ENCODE measurements at places on chromosomes 1 and 21.

GRCh38 chr1:100866041-100866900 lies 28.4 kb downstream of the EXTL2 start:
- H3K4me1 ChIP-seq = no peaks in the 10 kb centered on the region
- no peaks in the 10 kb centered on the region for H3K36me3 ChIP-seq
- DNase-seq = no peak
- H3K4me3 ChIP-seq = no peak overlapping the region
- H3K27me3 ChIP-seq = no peaks in the 10 kb centered on the region

- H3K4me1 ChIP-seq = peaks cover 7% of the 10 kb centered on the region
- H3K4me3 ChIP-seq = no peak overlapping the region
- no peaks in the 10 kb centered on the region for H3K27me3 ChIP-seq
These were observed 55.8 kb downstream of the TRIM33 start for GRCh38 chr1:114455102-114455785.

- DNase-seq = no peak
- H3K4me3 ChIP-seq = peak overlapping the region; percentile 97
- H3K4me1 ChIP-seq = peaks cover 32% of the 10 kb centered on the region
- peaks cover 28% of the 10 kb centered on the region for H3K36me3 ChIP-seq
These were observed 1.4 kb downstream of the RCC1 start for GRCh38 chr1:28507247-28507645.

- peaks cover 3% of the 10 kb centered on the region for H3K4me1 ChIP-seq
- no peak overlapping the region for H3K4me3 ChIP-seq
- DNase-seq = no peak
- no peak overlapping the region for H3K27ac ChIP-seq
- peaks cover 7% of the 10 kb centered on the region for H3K36me3 ChIP-seq
These were observed 16.4 kb downstream of the TCEANC2 start for GRCh38 chr1:54069791-54070170.

DNA sequence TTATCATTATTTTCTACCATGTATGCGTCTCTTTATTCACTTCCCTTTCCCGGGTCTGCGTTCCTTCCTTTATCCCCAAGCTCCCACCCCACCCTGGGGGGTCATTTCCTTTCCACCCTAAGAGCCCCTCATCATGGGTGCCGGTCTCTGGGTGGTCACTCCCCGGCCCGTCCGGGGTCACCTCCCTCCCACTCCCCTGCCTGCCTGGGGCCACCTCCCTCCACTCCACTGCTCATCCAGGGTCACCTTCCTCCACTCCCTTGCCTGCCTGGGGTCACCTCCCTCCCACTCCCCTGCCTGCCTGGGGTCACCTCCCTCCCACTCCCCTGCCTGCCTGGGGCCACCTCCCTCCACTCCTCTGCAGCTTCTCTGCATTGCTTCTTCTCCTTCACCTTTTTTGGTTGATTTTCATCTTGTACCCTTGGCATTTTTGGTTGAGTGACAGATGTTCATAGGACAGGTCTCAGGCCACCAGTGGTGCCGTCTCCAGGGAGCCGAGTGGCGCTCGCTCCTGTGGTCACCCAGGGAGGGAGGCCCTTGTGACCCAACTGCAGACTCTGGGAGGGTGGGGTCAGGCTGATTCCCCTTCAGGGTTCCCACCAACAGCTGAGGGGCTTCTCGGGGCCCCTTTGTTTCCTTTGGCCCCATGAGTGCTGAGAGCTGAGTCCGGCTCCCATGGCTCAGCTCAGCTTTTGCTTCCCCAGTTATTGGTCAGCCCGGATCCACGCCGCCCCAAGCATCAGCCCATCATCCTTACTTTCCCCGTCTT lies 48.6 kb upstream of the PCBP3 start:
- peaks cover 12% of the 10 kb centered on the region for H3K4me1 ChIP-seq
- H3K27ac ChIP-seq = no peak overlapping the region
- DNase-seq = no peak

GRCh38 chr1:925561-926421 lies 2.1 kb downstream of the SAMD11 start:
- H3K4me3 ChIP-seq = peak overlapping the region; percentile 41
- peaks cover 10% of the 10 kb centered on the region for H3K4me1 ChIP-seq
- H3K36me3 ChIP-seq = no peaks in the 10 kb centered on the region
- peaks cover 38% of the 10 kb centered on the region for H3K27me3 ChIP-seq
- no peak for DNase-seq
- no peak overlapping the region for H3K27ac ChIP-seq

GRCh38 chr1:192161976-192162375 lies 3.7 kb downstream of the RGS18 start:
- H3K4me3 ChIP-seq = no peak overlapping the region
- H3K27me3 ChIP-seq = no peaks in the 10 kb centered on the region
- H3K27ac ChIP-seq = no peak overlapping the region
- no peaks in the 10 kb centered on the region for H3K36me3 ChIP-seq
- DNase-seq = no peak

GRCh38 chr1:92992877-92993276 lies 31.6 kb upstream of the DIPK1A start:
- peaks cover 24% of the 10 kb centered on the region for H3K4me1 ChIP-seq
- no peak overlapping the region for H3K27ac ChIP-seq
- no peaks in the 10 kb centered on the region for H3K36me3 ChIP-seq
- H3K4me3 ChIP-seq = no peak overlapping the region
- DNase-seq = no peak
- no peaks in the 10 kb centered on the region for H3K27me3 ChIP-seq

- H3K4me1 ChIP-seq = peaks cover 3% of the 10 kb centered on the region
- H3K27ac ChIP-seq = no peak overlapping the region
- peak; percentile 18 for DNase-seq
- peaks cover 15% of the 10 kb centered on the region for H3K36me3 ChIP-seq
These were observed 41.2 kb upstream of the CFAP298 start for GRCh38 chr21:32653326-32653901.

DNA sequence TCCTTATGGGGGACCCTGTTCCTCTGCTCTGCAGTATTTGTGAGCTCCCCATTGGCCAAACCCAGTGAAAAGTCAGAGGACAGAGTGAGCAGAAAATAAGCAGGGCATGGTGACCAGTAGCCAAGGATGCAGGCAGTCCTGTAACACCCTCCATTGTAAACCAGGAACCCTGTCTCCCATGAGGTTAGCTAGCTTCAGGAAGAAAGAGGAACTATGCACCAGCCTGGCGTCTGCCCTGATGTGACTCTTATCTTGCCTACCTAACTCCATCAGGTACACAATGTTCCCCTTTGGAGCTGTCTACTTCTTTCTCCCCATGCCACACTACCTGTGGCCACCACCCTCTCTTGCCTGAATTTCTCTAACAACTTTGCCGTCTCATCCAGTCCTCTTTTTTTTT lies 119.2 kb downstream of the LRIG2 start:
- DNase-seq = no peak
- H3K4me1 ChIP-seq = peaks cover 20% of the 10 kb centered on the region
- H3K4me3 ChIP-seq = peak overlapping the region; percentile 79

- H3K4me1 ChIP-seq = no peaks in the 10 kb centered on the region
- no peaks in the 10 kb centered on the region for H3K36me3 ChIP-seq
- no peak for DNase-seq
- peaks cover 2% of the 10 kb centered on the region for H3K27me3 ChIP-seq
- no peak overlapping the region for H3K27ac ChIP-seq
- H3K4me3 ChIP-seq = no peak overlapping the region
These were observed 234.9 kb upstream of the VAMP3 start for GRCh38 chr1:7535934-7536878.

GRCh38 chr1:6285336-6285735 lies 24.4 kb upstream of the GPR153 start:
- H3K4me1 ChIP-seq = no peaks in the 10 kb centered on the region
- no peak overlapping the region for H3K4me3 ChIP-seq
- no peak for DNase-seq
- H3K36me3 ChIP-seq = no peaks in the 10 kb centered on the region
- no peaks in the 10 kb centered on the region for H3K27me3 ChIP-seq

DNA sequence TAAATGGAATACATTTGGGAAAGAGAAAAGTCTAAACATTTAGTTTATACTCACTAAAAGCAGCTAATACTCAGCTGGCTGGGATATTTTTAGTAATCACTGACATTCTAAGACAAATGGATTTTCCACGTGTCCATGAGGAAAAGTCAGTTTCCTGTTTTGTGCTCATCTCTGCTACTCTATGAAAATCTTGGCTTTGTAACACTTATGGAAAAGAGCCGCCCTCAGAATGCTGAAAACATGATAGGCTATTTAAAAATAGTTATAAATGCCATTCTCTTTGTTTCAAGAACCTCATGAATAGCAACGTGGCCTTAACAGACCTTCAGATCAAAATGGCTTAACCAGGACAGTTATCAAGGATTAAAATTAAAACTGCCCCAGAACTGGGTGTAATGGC lies 29.9 kb downstream of the MRAP start:
- no peaks in the 10 kb centered on the region for H3K27me3 ChIP-seq
- H3K27ac ChIP-seq = no peak overlapping the region
- no peaks in the 10 kb centered on the region for H3K4me1 ChIP-seq
- peaks cover 59% of the 10 kb centered on the region for H3K36me3 ChIP-seq
- no peak for DNase-seq

DNA sequence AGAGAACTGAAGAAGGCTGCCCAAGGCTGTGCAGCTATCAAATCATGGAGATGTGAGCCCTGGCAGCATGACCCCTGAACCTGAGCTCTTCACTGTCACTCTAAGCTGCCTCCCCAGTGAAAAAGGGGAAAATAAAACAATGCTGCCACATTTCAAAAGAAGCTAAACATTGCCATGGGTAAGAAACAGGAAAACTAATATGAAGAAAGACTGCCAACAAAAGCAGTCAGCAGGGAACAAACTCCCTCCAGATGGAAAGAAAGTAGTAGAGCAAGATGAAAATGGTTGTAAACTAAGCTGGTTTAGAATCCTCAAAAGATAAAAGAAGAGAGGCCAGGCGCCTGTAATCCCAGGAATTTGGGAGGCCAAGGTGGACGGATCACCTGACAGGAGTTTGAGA lies 36.2 kb upstream of the CSF1 start:
- peaks cover 5% of the 10 kb centered on the region for H3K27me3 ChIP-seq
- no peaks in the 10 kb centered on the region for H3K36me3 ChIP-seq
- peaks cover 18% of the 10 kb centered on the region for H3K4me1 ChIP-seq

- H3K4me1 ChIP-seq = no peaks in the 10 kb centered on the region
- no peak overlapping the region for H3K4me3 ChIP-seq
- peaks cover 14% of the 10 kb centered on the region for H3K27me3 ChIP-seq
- no peaks in the 10 kb centered on the region for H3K36me3 ChIP-seq
These were observed 43.8 kb upstream of the MYBPHL start for GRCh38 chr1:109350655-109351054.

GRCh38 chr1:8055973-8056372 lies 29.9 kb upstream of the ERRFI1 start:
- H3K4me3 ChIP-seq = no peak overlapping the region
- H3K36me3 ChIP-seq = no peaks in the 10 kb centered on the region
- H3K27ac ChIP-seq = no peak overlapping the region
- peaks cover 19% of the 10 kb centered on the region for H3K27me3 ChIP-seq

GRCh38 chr1:156559086-156559796 lies 13.1 kb downstream of the IQGAP3 start:
- no peak overlapping the region for H3K4me3 ChIP-seq
- H3K36me3 ChIP-seq = no peaks in the 10 kb centered on the region
- H3K27ac ChIP-seq = peak overlapping the region; percentile 40
- H3K4me1 ChIP-seq = peaks cover 1% of the 10 kb centered on the region
- DNase-seq = no peak

DNA sequence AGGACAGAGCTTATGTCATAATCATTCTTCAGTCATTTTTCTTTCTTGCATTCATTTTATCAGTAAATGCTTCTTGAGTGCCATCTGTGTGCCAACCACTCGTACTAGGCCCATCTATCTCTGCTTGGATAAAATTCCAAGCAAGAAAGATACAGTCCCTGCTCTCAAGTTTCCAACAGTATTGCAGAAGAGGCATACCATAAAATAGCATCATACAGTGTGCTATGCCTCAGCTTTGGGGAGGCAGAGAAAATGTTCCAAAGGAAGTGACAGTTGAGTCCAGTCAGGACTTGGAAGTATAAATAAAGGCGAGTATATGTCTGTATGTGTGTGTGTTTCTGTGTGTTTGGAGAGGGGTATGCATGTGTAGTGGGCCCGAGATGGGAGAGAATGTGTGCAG lies 113.4 kb upstream of the HOOK1 start:
- H3K4me1 ChIP-seq = peaks cover 20% of the 10 kb centered on the region
- no peak overlapping the region for H3K4me3 ChIP-seq
- DNase-seq = no peak
- H3K27ac ChIP-seq = no peak overlapping the region
- peaks cover 9% of the 10 kb centered on the region for H3K36me3 ChIP-seq
- H3K27me3 ChIP-seq = no peaks in the 10 kb centered on the region

DNA sequence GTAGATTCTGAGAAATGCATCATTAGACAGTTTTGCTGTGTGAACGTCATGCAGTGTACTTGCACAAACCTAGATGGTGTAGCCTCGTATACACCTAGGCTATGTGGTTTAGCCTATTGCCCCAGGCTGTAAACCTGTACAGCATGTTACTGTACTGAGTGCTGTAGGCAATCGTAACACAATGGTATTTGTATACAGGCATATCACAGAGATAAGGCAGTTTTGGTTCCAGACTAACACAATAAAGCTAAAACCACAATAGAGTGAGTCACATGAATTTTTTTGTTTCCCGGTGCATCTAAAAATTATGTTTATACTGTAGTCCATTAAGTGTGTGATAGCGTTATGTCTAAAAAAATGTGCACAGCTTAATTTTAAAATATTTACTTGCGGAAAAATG lies 6.9 kb downstream of the IL10RB start:
- H3K4me3 ChIP-seq = no peak overlapping the region
- DNase-seq = no peak
- H3K36me3 ChIP-seq = peaks cover 22% of the 10 kb centered on the region
- H3K27ac ChIP-seq = no peak overlapping the region

DNA sequence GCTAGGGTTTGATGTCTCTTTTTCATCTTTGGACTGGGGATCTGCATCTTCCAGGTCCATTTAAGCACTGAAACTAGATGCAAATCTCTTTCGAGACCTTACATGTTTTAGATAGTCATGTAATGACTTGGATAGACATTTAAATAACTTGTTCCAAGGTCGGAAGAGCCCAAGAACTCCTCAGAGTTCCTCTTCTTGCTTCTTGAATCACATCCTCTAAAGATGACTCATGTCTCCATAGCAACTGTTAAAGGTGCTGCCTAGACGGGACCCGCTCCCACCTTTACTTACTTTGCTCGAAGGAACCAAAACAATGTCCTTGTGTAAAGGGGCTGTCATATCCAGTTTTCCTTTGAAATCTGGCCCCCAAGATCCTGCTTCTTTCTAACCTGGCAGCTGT lies 130.0 kb downstream of the EDEM3 start:
- no peaks in the 10 kb centered on the region for H3K36me3 ChIP-seq
- H3K4me3 ChIP-seq = no peak overlapping the region
- peaks cover 10% of the 10 kb centered on the region for H3K27me3 ChIP-seq
- H3K27ac ChIP-seq = no peak overlapping the region

DNA sequence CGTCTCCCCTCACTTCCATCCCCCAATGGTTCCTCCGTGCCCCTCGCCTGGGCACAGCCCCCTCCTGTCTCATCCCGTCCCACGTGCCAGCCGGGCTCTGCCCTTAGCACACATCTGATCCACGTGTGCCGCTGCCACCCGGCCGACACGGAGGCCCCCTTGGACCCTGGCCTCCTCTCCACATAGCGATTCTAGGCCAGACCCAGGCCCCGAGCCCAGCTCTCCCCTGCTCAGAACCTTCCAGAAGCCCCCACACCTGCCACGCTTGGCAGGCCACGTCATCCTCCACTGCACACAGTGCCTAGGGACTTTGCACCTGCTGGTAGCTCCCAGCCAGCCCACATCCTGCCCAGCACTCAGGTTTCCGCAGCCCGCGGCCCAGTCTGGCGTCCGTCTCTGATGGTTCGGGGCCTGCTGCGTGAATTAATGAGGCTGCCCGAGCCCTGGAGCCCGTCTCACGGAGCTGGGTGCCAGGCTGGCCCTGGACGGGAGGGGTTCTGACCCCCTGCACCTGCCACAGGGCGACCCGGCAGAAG lies 20.1 kb downstream of the PLCH2 start:
- H3K27ac ChIP-seq = peak overlapping the region; percentile 28
